ENCODE measurements at places on chromosomes 12 and 14.

GRCh38 chr12:71871116-71871515 lies 31.6 kb downstream of the TBC1D15 start:
- no peaks in the 10 kb centered on the region for H3K27me3 ChIP-seq
- peaks cover 30% of the 10 kb centered on the region for H3K36me3 ChIP-seq
- H3K4me3 ChIP-seq, result no peak overlapping the region
- DNase-seq, result no peak

DNA sequence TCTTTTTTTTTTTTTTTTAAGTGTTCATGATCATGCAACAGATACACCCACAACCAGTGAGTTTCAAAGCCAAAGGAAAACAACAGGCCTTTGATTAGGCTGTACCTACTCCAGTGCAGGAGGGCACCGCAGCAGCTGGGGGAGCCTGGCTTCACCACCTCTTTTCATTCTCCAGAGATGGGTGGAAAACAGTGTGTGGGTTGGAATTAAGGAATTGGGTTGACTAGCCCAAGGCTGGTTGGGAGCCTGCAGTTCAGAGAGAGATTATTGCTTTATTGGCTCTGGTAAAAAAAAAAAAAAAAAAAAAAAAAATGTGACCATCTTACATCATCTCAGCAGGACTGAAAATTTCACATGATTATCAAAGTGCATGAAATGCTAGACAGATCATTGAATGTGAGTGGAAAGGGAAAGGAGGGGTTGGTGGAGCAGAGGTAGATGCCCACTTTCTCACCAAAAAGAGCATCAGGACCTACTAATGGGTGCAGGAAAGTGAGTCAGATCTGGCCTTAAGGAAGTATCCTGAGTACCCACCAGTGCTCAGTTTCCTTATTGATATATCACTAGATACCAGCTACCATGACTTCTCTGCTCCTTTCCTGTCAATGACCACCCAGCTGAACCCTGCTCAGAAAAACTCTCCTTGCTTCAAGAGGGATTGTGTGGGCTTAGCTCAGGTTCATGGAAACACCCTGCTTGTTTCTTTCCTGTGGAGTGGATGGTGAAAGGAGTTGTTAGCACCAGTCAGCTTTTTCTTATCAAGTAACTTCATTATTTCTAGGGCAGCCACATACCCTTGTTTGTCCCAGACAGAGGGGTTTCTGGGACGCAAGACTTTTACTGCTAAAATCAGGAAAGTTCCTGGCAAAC lies 54.8 kb upstream of the DYRK2 start:
- no peak for DNase-seq
- no peak overlapping the region for H3K4me3 ChIP-seq
- H3K36me3 ChIP-seq, result no peaks in the 10 kb centered on the region
- H3K4me1 ChIP-seq, result no peaks in the 10 kb centered on the region

GRCh38 chr14:100653409-100653808 lies 66.2 kb upstream of the BEGAIN start:
- no peaks in the 10 kb centered on the region for H3K4me1 ChIP-seq
- H3K36me3 ChIP-seq, result no peaks in the 10 kb centered on the region
- H3K27me3 ChIP-seq, result peaks cover 22% of the 10 kb centered on the region
- H3K4me3 ChIP-seq, result no peak overlapping the region
- H3K27ac ChIP-seq, result no peak overlapping the region
- DNase-seq, result no peak

- peak within 1 kb of the TSS; percentile 33 for H3K4me3 ChIP-seq
- H3K4me1 ChIP-seq, result peaks cover 10% of the 10 kb centered on the region
- peaks cover 48% of the 10 kb centered on the region for H3K27me3 ChIP-seq
- peak; percentile 63 for DNase-seq
Measured at GRCh38 chr12:41188058-41188840, at the start of gene PDZRN4. TSS of gene PDZRN4 (plus strand) at chr12:41188320.

DNA sequence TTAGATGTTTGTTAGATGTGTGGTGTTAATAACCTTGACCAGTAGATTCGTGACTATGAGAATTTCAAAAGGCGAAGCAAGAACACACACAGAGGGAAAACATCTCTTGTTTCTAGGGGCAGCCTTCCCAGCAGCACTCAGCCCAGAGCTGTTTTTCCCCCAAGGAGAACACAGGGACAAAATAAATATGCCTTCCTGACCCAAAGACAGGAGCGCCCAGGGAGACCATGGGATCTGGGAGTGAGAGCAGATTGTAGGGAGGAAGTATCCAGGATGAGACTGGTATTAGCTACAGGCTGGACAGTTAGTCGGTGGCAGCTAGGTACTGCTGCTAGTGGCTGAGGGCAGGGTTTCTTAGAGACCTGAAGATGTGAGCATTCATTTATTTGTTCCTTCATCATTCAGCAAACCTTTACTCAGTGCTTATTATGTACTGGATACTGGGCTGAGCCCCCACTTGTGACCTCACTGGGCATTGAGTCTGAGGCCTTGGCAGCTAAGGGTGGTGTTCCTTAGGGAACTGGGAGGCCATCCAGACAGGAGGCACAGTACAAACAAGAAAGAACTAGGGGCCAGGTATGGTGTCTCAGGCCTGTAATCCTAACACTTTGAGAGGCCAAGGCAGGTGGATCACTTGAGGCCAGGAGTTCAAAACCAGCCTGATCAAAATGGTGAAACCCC lies 469.8 kb downstream of the ZFP36L1 start:
- no peaks in the 10 kb centered on the region for H3K27me3 ChIP-seq
- no peak overlapping the region for H3K27ac ChIP-seq
- no peaks in the 10 kb centered on the region for H3K4me1 ChIP-seq
- no peak overlapping the region for H3K4me3 ChIP-seq
- no peak for DNase-seq

GRCh38 chr14:76904740-76905569 lies 78.7 kb downstream of the LRRC74A start:
- H3K27me3 ChIP-seq, result no peaks in the 10 kb centered on the region
- H3K36me3 ChIP-seq, result no peaks in the 10 kb centered on the region
- peak; percentile 87 for DNase-seq
- no peak overlapping the region for H3K4me3 ChIP-seq
- H3K27ac ChIP-seq, result peak overlapping the region; percentile 88
- H3K4me1 ChIP-seq, result peaks cover 28% of the 10 kb centered on the region

DNA sequence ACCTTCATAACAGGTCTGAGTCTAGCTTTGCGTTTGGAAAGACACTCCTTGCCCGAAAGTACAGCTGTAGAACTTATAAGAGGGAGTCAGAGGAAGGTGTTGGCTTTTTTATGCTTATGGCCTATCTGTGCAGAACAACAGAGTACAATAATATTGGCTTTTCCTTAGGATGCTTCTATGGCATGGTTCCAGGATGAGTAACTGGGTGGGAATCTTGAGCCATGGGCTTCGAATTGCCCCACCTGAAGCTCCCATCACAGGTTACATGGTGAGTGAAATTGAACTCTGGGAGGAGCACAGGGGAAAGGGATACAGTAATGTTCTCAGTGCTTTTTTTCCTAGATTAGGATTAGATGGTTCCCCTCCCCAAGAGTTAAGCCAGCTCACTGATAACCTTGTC lies 13.0 kb downstream of the PARP2 start:
- DNase-seq, result no peak
- H3K36me3 ChIP-seq, result peaks cover 76% of the 10 kb centered on the region
- no peaks in the 10 kb centered on the region for H3K4me1 ChIP-seq
- no peak overlapping the region for H3K27ac ChIP-seq

- no peak overlapping the region for H3K27ac ChIP-seq
- H3K27me3 ChIP-seq, result no peaks in the 10 kb centered on the region
- H3K4me1 ChIP-seq, result no peaks in the 10 kb centered on the region
- no peaks in the 10 kb centered on the region for H3K36me3 ChIP-seq
- no peak overlapping the region for H3K4me3 ChIP-seq
- no peak for DNase-seq
Measured at GRCh38 chr12:52956987-52957386, 8.1 kb downstream of the KRT18 start.

DNA sequence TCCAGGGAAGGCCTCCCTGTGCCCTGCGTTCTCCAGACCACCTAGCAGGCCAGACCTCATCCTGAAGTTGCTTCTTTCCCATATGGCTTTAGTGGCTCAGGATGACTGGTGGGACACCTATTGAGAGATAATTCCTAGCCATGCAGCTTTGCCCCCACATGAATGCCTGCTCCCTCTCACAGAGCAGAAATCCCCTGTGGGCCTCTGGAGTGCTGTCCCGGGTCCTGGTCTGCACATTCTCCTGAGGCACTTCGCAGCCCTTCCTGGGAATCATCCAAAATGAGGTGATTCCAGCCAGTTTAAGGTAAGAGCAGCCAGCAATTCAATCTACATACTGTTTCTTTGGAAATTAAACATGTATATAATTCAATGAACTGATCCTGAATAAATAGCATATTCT lies 135.9 kb downstream of the GPR65 start:
- H3K4me3 ChIP-seq, result no peak overlapping the region
- DNase-seq, result no peak
- no peaks in the 10 kb centered on the region for H3K36me3 ChIP-seq
- H3K4me1 ChIP-seq, result no peaks in the 10 kb centered on the region
- H3K27me3 ChIP-seq, result no peaks in the 10 kb centered on the region
- no peak overlapping the region for H3K27ac ChIP-seq

DNA sequence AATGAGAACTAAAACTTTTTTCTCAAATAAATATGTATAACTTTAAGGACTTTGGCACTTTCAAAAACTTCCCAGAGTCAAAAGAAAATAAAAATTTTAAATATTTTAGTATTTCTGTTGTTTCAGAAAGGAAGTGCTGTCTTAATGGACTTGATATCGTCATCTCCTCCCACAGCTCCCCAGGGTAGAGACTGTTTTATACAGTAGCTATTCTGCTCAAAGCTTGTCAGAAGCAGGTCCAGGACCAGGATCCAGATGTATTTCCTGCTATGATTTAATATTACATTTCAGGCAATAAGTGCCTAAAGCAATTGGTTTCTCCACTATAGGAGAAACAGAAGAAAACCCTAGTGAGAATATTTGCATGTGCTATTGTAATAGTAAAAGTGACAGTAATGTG lies 218.5 kb upstream of the G2E3 start:
- no peak for DNase-seq
- H3K27me3 ChIP-seq, result no peaks in the 10 kb centered on the region
- no peaks in the 10 kb centered on the region for H3K36me3 ChIP-seq
- H3K4me1 ChIP-seq, result no peaks in the 10 kb centered on the region

GRCh38 chr12:31220061-31220460 lies 105.9 kb downstream of the SINHCAF start:
- no peak overlapping the region for H3K27ac ChIP-seq
- DNase-seq, result no peak
- H3K36me3 ChIP-seq, result no peaks in the 10 kb centered on the region
- H3K4me3 ChIP-seq, result no peak overlapping the region
- peaks cover 22% of the 10 kb centered on the region for H3K27me3 ChIP-seq

GRCh38 chr12:105020241-105020962 lies 34.3 kb downstream of the NOPCHAP1 start:
- H3K4me3 ChIP-seq, result no peak overlapping the region
- no peaks in the 10 kb centered on the region for H3K27me3 ChIP-seq
- H3K4me1 ChIP-seq, result peaks cover 5% of the 10 kb centered on the region
- DNase-seq, result no peak
- peaks cover 2% of the 10 kb centered on the region for H3K36me3 ChIP-seq

DNA sequence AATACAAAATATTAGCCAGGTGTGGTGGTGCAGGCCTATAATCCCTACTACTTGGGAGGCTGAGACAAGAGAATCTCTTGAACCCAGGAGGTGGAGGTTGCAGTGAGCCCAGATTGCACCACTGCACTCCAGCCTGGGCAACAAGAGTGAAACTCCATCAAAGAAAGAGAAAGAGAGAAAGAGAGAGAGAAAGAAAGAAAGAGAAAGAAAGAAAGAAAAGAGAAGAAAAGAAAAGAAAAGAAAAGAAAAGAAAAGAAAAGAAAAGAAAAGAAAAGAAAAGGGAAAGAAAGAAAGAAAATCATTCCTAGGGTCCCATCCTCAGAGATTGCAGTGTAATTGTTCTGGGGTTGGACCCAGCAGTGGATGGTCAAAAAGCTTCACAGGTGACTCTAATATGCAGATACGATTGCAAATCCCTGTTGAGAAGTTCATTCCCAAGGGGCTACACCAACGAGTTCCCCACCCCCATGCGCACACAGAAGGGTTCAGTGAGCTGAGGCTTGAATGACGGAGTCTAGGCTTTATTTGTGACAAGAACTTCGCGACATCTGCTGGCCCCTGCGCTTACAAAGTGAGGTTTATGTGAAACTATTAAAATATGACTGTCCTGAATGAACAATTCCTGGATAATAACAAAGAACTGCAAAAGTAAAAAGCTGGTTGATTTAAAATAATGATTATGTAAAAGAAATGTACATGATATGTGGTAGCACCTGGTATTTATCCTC lies 17.4 kb upstream of the RNASE12 start:
- H3K27ac ChIP-seq, result no peak overlapping the region
- no peak overlapping the region for H3K4me3 ChIP-seq
- no peaks in the 10 kb centered on the region for H3K36me3 ChIP-seq
- peaks cover 18% of the 10 kb centered on the region for H3K4me1 ChIP-seq
- no peak for DNase-seq

DNA sequence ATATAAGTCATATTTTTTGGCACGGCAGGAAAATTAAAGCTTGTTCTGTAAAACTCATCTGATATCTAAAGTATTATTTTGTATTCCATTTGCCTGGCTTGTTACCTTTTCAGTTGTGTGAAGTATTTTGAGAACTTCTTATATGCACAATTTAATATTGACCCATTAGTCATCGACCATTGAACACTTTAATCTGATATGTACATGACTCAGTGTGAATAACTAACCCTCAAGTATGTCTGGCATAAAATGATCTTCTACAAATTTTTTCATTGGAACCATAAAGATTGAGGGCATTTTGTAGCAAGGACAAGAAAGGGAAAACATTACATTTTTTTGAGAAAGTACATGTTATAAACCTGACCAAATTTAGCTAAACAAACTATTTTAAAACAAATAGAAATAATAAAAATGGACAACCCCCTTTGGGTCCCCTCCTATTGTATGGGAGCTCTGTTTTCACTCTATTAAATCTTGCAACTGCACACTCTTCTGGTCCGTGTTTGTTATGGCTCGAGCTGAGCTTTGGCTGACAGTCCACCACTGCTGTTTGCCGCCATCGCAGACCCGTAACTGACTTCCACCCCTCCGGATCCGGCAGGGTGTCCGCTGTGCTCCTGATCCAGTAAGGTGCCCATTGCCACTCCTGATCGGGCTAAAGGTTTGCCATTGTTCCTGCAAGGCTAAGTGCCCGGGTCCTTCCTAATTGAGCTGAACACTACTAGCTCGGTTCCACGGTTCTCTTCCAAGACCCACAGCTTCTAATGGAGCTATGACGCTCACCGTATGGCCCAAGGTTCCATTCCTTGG lies 118.8 kb downstream of the SLC6A15 start:
- no peak for DNase-seq
- H3K36me3 ChIP-seq, result no peaks in the 10 kb centered on the region
- no peaks in the 10 kb centered on the region for H3K27me3 ChIP-seq
- H3K4me1 ChIP-seq, result no peaks in the 10 kb centered on the region
- H3K27ac ChIP-seq, result no peak overlapping the region
